ENCODE measurements at places on chromosomes 3 and 15.

DNA sequence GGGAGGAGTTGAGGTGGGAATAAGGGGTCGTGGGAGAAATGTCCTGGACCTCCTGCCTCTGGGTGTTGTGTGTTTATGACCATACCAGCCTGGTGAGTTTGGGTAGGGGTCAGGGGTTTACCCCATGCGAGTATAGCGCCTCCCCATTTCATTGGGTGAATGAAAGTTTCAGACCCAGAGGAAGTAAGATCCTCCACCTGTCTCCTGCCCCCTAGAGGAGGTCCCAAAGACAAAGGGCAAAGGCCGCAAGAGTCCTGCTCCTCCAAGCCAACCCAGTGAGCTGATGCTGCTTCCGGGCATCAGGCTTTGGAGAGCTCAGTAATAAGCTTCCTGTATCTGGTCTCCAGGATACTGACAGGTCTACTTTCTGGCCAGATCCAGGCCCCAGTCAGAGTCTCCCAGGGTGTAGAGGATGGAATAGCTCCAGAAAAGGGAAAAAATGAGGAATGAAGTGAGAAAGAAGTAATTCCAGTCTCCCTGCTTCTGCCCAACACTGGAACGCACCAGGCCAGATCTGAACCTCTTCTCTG, 6.4 kb upstream of the TBC1D21 start:
- no peak overlapping the region for H3K4me3 ChIP-seq
- no peaks in the 10 kb centered on the region for H3K27me3 ChIP-seq
- DNase-seq: no peak
- no peaks in the 10 kb centered on the region for H3K4me1 ChIP-seq
- H3K36me3 ChIP-seq: no peaks in the 10 kb centered on the region

- no peak overlapping the region for H3K4me3 ChIP-seq
- peaks cover 38% of the 10 kb centered on the region for H3K4me1 ChIP-seq
- H3K27me3 ChIP-seq: no peaks in the 10 kb centered on the region
- H3K36me3 ChIP-seq: no peaks in the 10 kb centered on the region
- no peak for DNase-seq
These were observed 346.7 kb upstream of the TGFBR2 start for GRCh38 chr3:30259730-30260129.

- no peaks in the 10 kb centered on the region for H3K36me3 ChIP-seq
- H3K27me3 ChIP-seq: no peaks in the 10 kb centered on the region
- no peak overlapping the region for H3K27ac ChIP-seq
- H3K4me3 ChIP-seq: no peak overlapping the region
- no peak for DNase-seq
- no peaks in the 10 kb centered on the region for H3K4me1 ChIP-seq
These were observed 79.3 kb upstream of the LMOD3 start for GRCh38 chr3:69201658-69202057.

- H3K27me3 ChIP-seq: no peaks in the 10 kb centered on the region
- H3K27ac ChIP-seq: no peak overlapping the region
- H3K36me3 ChIP-seq: no peaks in the 10 kb centered on the region
- no peak overlapping the region for H3K4me3 ChIP-seq
- peaks cover 8% of the 10 kb centered on the region for H3K4me1 ChIP-seq
- DNase-seq: no peak
These were observed 122.9 kb downstream of the GREM1 start for GRCh38 chr15:32840507-32841245.

DNA sequence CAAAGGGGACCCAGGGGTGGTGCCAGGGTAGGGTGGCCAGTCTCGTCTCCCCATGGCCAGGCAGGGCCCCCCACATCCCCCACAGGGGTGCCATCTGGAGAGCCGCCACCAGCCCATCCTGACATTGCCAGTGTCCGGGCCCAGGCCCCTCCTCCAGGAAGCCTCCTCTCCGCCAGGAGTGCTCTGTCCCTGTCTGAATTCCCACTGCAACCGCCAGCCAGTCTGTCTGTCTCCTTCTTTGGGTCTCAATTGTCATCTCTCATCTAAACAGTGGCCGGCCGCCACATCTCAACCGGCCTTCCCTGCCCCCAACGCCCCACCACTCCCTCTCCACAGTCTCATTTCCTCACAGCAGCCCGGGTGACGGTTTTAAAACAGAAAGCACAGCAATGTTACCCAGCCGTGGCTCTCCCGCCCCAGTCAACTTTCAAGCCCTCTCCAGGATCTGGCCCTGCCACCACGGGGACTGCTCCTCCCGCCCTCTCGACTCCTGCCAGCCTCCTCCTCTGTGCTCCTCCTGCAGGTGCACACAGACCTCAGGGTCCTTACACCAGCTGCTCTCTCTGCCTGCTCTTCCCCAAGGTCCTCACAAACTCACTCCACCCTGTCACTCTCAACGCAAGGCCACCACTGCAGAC, 57.0 kb downstream of the IQSEC1 start:
- no peak for DNase-seq
- H3K36me3 ChIP-seq: no peaks in the 10 kb centered on the region
- peak overlapping the region; percentile 68 for H3K27ac ChIP-seq
- H3K4me1 ChIP-seq: peaks cover 56% of the 10 kb centered on the region

DNA sequence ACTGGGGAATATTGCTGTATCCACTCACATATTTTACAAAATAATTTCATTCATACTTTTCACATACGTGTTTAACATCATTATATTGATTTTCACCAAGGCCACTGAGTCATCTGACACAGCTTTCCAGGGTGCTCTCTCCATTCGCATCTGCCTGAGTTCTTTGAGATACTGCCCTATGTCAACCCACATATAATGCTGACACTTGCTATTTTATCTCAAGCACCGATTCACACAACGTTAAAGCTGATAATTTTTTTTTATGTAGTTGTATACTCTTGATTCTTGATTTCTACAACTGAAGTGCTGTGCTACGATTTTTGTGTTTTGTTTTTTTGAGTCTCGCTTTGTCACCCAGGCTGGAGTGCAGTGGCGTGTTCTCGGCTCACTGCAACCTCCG, 249.8 kb upstream of the CDIN1 start:
- H3K4me3 ChIP-seq: no peak overlapping the region
- H3K4me1 ChIP-seq: no peaks in the 10 kb centered on the region
- H3K36me3 ChIP-seq: no peaks in the 10 kb centered on the region

GRCh38 chr15:70569714-70570231, 193.6 kb downstream of the UACA start:
- DNase-seq: no peak

GRCh38 chr3:19065027-19065426, 83.3 kb upstream of the KCNH8 start:
- H3K4me1 ChIP-seq: no peaks in the 10 kb centered on the region
- H3K27me3 ChIP-seq: no peaks in the 10 kb centered on the region
- no peak overlapping the region for H3K4me3 ChIP-seq
- no peak overlapping the region for H3K27ac ChIP-seq
- H3K36me3 ChIP-seq: no peaks in the 10 kb centered on the region

GRCh38 chr3:133984975-133985374, 44.8 kb downstream of the SLCO2A1 start:
- DNase-seq: no peak
- no peaks in the 10 kb centered on the region for H3K4me1 ChIP-seq
- no peaks in the 10 kb centered on the region for H3K36me3 ChIP-seq
- H3K27me3 ChIP-seq: no peaks in the 10 kb centered on the region
- no peak overlapping the region for H3K27ac ChIP-seq

GRCh38 chr3:158768881-158769543, 32.8 kb upstream of the MFSD1 start:
- DNase-seq: peak; percentile 84
- peaks cover 41% of the 10 kb centered on the region for H3K4me1 ChIP-seq
- H3K27me3 ChIP-seq: no peaks in the 10 kb centered on the region
- H3K4me3 ChIP-seq: peak overlapping the region; percentile 18
- peak overlapping the region; percentile 88 for H3K27ac ChIP-seq
- H3K36me3 ChIP-seq: no peaks in the 10 kb centered on the region

Measured in esophagus muscularis mucosa (tissue), 4 donors.